Astrocyte of the hippocampus (primary cell): ENCODE measurements at places on chromosomes 5 and 9.

GRCh38 chr5:18732556-18733479, 1098.6 kb downstream of the TAF11L14 start:
- DNase-seq: no peak

DNA sequence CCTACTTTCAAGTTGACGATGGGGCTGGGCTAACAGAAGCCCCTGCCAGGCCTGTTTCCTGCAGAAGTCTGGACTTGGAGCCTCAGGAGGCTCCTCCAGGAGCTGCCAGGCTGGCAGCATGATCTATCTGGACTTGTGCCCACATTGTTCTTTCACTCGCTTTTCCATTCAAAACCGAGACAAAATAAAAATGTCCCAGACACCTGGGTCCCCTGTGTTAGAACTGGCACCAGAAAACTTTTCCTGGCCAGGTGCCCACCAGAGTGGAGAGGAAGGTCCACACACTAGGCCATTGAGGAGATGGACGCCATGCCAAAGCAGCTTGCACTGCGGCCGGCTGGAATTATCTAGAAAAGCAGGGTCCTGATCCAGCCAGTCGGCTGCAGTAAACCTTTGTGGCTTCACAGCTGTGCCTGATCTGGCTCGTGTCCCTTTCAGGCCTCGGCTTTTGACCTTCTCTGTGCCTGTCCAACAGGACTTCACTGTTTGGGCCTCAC, 78.2 kb downstream of the GCNT1 start:
- peak; percentile 64 for DNase-seq

DNA sequence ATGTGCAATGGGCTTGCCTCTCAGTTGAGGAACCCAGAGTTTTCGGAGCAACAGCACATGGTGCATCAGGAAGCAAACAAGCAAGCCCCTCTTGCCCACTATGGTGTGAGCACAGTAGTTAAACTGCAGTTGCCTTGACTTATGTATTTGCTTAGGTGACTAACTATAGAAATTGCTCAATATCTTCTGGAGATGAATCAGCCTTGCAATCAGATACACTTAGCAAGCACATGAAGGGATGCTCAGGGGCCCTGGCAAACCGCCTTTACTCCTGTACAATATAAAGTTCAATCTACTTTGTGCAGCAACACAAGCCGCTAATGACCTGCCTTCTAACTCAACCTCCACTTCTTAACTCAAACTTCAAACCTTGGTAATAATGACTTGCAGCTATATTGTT, 581.7 kb upstream of the RIOK2 start:
- DNase-seq: no peak

DNA sequence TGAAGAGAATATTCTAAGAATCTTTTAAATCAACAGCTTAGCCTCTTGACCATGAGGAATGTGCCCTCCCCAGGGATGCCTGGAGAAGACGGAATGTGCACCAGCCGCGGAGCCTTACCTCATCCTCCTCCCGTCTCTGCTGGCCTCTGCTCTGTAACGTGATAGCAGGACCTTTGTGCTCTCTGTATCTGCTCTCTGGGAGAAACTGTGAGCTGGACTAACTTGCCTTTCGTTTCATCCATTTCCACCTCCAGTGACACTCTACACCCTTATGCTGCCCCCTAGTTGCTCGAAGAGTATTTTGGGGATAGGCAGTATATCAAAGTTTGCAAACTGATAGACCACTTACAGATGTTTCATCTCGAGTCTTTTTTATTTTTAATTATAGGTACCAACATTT, 141.4 kb downstream of the NPR3 start:
- DNase-seq: peak; percentile 88

DNA sequence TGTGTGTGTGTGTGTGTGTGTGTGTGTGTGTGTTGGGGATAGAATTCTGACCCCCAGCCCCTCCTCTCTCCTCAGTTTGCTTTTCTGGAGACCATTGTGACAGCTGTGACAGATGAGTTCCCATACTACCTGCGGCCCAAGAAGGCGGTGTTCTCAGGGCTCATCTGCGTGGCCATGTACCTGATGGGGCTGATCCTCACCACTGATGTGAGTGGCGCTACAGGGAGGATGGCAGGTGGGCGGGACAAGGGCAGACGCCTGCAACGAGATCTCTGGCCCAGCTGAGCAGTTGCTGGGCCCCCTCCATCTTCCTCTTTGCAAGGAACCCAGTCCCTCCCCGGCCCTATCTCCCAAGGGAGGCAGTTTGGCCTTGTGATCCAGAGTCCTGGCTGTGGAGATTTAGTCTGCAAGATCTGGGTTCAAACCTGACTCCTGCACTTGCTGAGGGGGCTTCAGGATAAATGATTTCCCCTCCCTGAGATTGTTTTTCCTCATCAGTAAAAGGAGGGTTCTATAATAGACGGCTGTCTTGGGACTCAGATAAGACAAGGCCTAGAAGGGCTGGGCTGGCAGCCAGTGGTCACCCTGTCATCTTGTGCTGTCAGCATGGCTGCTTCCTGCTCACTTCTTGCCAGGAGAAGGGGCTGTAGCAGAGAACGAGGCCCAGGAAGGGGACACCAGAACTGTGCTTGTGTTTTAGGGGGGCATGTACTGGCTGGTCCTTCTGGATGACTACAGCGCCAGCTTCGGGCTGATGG, 14.1 kb downstream of the SLC6A7 start:
- no peak for DNase-seq

DNA sequence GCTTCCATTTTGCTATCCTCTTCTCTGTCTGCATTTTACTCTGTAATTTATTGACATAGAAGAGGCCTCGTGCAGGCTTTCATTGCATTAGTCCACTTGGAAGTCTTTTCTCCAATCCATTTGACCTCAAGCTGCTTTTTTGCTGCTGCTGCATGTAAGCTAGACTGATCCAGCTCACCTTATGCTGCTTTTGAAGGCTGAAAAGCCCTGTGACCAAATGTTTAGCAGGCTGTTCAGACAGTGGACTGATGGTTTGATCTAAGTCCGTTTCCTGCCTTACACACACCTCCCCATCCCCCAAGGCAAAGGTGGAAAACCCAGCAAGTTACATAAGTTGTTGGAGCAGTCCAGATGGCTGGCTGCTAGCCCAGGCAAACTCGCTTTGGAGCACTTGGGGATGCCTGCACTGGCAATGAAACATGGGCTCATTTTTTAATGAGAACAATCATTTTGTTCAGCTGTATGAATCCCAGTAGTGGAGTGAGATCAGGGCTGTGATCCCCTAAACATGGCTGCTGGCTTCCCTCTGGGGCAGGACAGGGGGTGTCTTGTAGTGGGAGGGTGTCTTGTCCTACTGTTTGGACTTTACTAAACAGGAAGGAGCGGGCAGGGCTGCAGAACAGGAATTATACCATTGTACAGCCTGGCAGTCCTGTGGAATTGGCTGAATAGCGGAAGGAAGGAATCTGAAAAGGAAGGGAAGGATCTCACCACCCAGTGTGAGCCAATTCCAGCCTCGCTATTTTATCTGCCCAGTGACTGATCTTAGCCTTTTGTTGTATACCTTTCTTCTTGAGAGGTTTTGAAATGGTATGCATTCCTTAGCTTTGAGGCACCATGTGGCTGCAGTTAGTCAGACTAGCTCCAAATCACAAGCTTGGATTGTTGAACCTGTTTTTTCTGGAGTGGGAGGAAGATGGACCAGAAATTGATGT, 212.0 kb downstream of the ARHGAP26 start:
- DNase-seq: peak; percentile 87

GRCh38 chr9:135219676-135220600, 132.5 kb downstream of the OLFM1 start:
- no peak for DNase-seq

GRCh38 chr5:55483885-55484284, 50.9 kb downstream of the PLPP1 start:
- no peak for DNase-seq
